ENCODE measurements at places on chromosomes 13 and 19.

GRCh38 chr19:16208847-16209665, 11.3 kb downstream of the AP1M1 start:
- DNase-seq = no peak

GRCh38 chr13:19818223-19818842, 35.6 kb upstream of the PSPC1 start:
- DNase-seq = peak; percentile 76

GRCh38 chr13:32234914-32235313, 80.2 kb downstream of the ZAR1L start:
- no peak for DNase-seq

DNA sequence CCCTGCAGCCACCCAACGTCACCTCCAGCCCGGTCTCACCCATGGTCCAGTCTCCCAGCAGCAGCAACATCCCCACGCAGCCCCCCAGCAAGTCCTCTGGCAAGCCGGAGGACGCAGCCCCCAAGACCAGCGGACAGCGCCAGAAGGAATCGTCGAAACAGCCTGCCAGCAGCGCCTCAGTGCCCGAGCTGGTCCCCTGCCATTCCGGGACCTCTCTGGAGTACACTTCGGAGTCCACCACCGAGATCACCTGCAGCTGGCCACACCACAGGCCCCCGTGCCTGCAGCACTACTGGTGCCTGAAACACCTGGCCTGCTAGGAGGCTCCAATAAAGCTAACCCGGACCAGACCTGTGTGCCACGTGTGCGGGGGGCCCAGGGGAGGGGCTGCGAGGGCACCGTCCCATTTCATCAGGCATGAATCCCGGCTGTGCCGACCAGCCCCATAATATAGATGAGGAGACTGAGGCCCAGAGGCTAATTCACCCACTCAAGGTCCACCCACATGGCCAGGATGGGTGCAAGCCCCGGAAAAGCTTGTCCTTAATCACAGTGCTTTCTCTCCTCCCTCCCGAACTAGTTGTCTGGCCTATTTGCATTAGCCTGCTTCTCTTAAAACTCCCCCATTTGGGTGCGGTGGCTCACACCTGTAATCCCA, 6.7 kb downstream of the REEP6 start:
- no peak for DNase-seq

- DNase-seq = no peak
Measured at GRCh38 chr19:39187552-39187943, 9.2 kb upstream of the NCCRP1 start.

DNA sequence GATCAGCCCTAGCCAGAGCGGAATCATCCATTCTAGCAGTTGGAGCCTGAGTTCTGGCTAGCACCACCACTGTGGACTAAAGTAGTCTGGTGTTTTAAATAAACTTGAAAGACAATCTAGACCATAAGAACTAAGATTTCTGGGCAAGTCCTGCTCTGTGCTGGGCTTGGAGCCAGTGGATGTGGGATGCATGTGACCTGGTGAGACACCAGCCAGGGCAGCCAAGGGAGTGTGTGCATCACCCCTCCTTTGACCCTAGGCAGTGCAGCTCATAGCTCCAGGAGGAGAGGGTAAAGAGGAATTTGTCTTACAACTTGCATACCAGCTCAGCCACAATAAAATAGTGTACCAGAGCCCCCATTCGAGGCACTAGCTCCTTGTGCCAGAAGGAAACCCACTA, 21.0 kb downstream of the ITGBL1 start:
- DNase-seq = peak; percentile 74

DNA sequence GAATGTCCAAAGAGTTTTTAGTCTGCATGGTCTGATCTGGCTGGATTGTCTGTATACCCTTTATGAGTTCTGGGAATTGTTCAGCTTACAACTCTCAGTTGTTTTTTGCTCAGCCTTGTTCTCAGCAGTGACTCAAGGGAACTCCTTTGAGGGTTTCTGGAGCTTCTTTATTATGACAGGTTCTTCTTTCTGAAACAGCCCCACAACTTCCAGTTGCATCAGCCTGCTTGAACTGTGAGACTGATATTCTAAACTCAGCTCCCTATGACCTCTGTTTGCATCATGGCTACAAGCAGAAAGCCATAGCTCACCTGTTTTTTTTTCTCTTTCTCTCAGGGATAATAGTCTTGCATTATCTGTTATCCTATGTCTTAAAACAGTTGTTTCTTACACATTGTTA, 85.0 kb downstream of the TDRD3 start:
- no peak for DNase-seq

Measured in kidney tubule cell (primary cell).